Non-pigmented ciliary epithelial cell (primary cell): ENCODE measurements at places on chromosomes 11 and 22.

DNA sequence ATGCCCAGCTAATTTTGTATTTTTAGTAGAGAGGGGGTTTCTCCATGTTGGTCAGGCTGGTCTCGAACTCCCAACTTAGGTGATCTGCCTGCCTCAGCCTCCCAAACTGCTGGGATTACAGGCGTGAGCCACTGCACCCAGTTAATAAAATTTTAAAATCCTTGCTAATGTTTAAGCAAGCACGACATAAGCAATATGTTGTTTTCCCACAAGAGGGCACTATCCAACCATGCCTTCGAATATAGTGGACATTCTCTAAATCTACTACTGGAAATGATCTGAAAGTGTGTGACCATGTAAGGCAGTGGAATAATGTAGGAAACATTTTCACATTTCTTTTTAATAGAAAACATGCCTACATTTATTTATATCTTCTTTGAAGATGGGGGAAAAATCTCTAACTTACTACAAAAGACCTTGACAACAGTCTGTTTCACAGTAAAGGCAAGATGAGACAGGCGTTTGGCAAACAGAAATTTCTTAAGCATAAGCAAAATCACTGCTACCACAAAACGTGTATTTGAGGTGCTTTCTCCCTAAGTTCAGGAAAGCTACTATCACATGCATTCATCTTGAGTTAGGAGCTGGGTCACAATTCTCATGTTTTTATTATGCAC lies 38.2 kb downstream of the PITPNB start:
- DNase-seq = peak; percentile 48

GRCh38 chr11:114019046-114019445 lies 40.5 kb upstream of the ZBTB16 start:
- no peak for DNase-seq

- DNase-seq = no peak
Observed at GRCh38 chr11:28472904-28473303, 364.7 kb downstream of the METTL15 start.

DNA sequence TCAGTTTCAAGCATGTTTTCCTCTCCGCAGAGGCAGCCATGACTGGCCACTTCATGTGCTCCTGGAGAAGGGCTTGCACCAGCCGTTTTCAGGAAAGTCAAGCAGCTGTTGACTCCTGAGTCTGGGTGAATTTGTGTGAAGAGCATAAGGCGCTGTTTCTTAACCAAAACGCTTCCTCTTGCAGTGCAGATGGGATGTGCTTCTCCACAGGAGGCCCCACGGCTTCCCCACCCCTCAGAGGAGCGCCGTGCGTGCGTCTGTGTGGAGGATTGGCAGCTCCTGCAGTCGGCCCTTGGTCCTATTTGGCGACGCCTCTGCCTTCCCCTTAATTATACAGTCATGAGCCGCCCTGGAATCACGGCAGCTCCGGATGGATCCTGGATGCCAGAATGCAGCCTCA lies 54.1 kb upstream of the B3GAT1 start:
- DNase-seq = no peak

GRCh38 chr11:65444314-65445051 lies 21.9 kb downstream of the NEAT1 start:
- DNase-seq = no peak

DNA sequence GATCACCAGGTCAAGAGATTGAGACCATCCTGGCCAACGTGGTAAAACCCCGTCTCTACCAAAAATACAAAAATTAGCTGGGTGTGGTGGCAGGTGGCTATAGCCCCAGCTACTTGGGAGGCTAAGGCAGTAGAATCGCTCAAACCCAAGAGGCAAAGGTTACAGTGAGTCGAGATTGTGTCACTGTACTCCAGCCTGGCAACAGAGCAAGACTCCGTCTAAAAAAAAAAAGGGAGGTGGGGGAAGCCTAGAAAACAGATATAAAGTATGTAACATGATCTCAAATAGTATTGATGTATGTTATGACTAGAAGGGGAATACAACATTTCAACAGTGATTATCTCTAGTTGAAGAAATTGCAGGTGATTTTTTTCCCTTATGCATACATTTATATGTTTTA lies 61.4 kb downstream of the SLC1A2 start:
- no peak for DNase-seq

- DNase-seq = no peak
Observed at GRCh38 chr22:37677493-37677974, 2.1 kb downstream of the LGALS1 start.

GRCh38 chr11:45651156-45651555 lies 14.3 kb downstream of the CHST1 start:
- DNase-seq = no peak

DNA sequence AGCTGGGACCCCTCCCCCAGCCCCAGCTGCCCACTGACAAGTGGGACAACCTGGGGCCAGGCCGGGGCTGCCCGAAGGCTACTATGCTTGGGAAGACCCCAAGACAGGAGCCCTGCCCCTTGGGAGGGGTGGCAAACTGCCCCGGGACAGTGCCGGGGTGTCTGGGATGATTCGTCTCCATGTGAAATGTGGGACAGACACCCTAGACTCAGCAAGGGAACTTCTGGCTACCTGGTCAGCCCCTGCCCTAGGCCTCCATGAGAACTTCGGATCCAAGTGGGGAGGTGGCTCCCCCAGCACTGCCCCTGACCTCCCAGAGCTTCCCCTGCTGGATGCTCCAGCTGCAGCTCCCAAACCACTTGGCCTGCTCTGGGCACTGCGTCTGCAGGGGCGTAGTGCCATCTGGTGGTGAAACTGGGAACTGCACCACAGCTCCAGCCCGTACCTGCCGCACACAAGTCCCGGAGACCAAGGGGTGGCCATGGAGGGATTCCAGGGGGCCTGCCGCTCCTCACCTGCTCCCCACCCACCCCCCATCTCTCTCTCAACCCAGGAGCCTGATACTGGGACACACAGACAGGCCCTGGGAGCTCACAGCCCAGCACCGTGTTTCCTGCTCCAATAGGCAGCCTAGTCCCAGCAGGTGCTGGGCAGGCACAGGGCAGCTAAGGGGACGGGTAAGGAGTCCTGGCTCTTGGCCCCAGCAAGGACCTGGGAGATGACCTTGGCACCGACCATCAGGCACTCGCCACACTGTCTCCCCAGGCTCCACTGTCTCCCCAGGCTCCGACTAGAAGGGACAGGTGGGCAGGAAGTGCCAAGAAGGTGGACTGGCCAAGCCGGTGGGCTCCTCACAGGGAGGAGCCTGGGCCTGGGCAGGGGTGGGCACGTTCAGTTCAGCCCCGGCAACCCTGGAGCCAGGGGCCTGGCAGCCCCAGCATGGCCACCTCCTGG lies 194.1 kb downstream of the IGLL1 start:
- DNase-seq = peak; percentile 30

- DNase-seq = peak; percentile 20
Observed at GRCh38 chr22:35380537-35381423, at the start of gene HMOX1. Gene HMOX1 (plus strand): TSS chr22:35381096. CDS start chr22:35381174, 78 bp downstream.

DNA sequence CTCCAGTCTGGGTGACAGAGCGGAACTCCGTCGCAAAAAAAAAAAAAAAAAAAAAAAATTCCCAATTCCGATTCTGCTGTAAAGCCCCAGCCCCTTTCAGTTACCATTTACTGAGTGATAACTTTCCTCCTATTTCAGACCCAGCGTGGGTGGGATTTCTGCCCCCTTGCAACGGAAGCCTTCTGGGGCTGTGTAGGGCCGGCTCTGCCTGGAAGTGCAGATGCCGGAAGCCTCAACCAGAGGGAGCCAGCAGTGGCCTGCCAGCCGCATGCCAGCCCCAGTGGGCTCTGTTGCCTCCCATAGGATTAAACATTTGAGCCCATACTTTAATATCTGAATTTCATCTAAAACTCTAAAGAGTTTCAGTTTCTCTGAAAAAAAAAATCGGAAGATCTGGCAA lies 60.0 kb upstream of the NUP50 start:
- DNase-seq = no peak

GRCh38 chr11:68038718-68039525 lies at the start of gene TCIRG1:
Gene TCIRG1 (plus strand): TSS chr11:68039025. CDS start chr11:68041272, 2,247 bp downstream.
- no peak for DNase-seq

GRCh38 chr22:47369431-47370015 lies 607.1 kb downstream of the TBC1D22A start:
- DNase-seq = no peak

- no peak for DNase-seq
Observed at GRCh38 chr11:12195768-12196167, 85.4 kb downstream of the MICAL2 start.

- no peak for DNase-seq
Observed at GRCh38 chr11:77035580-77035979, 1.4 kb downstream of the B3GNT6 start.

DNA sequence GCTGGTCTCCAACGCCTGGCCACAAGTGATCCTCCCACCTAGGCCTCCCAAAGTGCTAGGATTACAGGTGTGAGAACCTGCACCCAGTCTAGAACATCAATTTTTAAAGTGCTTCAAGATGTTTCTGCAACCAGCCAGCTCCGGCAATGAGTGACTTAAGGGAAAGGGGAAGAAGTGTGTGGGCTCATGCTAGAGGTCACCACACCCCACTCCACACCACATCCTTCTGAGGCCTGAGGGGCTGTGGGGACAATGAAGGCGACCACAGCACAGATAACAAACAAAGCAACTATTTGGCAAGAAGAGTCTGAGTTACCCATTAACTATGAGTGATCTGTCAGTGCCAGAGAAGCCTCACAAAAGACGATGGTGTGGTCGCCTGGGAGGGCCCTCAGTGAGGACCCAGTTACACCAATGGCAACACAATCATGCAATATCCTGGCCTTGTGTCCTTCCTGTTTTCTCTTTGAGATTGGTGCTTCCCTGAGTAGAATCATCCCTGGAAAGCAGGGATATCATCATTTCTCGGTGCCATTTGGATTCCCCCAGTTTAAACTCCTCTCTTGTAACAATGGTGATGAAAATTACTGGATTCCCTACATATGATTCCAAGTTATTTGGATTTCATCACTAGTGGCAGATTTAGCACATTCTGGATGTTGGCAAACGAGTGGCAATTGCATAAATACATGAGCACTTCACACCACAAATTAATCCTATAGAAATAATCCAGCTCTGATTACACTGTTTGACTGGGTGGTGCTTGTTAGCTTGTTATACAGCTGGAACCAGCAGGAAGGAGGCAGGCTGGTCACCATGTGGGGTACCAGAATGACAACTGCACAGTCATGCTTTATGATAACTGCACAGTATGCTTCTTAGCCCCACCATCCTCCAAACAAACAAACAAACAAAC lies 18.4 kb downstream of the ABTB2 start:
- no peak for DNase-seq

GRCh38 chr11:63614136-63614671 lies at the start of gene PLAAT3:
Gene PLAAT3 (minus strand): TSS chr11:63614433. CDS start chr11:63614014, 419 bp downstream.
- DNase-seq = no peak

DNA sequence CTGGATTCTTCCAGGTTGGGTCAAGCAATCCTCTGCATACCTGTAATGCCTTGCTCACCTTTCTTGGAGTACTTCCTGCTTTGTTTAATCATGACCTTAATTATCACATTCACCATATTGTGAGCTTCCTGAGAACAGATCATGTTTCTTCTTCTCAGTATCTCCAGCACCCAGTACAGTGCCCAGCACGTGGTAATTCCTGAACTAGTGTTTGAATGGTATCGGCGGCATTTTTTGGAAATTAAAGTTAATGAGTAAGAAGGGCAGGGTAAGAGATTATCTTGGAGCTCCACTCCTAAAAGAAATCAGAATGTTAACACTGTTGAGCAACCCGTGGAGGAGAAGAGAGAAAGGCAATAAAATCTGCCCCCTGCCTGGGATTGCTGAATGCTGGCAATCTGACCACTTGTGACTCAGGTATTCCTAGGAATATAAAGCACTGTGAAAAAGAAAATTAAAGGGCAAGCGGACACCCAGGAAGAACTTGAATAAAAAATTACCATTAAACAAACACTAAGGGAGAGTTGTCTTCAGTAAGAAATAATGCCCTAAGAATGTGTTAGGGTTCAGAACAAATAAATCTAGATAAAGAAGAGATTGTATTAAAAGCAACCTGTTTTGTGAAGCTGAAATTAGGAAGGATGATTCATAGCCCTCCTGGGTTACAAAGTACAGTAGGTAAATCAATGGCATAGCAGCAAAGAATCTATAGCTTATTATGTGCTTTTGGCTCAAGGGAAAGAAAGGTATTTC lies 92.9 kb downstream of the PDHX start:
- no peak for DNase-seq

- no peak for DNase-seq
Observed at GRCh38 chr11:117654281-117655255, 142.4 kb downstream of the DSCAML1 start.

DNA sequence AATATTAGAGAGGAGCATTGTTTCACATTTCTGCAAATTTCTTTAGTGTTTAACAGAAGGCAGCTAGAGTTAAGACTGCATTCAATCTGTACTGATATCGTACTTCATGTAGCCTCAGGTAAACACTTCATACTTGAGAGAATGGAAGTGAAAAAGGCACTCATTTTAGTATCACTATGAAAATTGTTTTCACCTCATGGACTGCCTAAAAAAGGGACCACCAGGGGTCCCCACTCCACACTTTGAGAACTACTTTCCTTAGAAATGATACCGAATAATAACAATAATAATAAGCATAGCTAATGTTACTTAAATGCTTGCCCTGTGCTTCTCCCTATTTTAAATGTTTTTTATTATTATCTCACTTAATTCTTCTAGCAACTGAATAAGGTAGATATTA lies 95.1 kb downstream of the BLID start:
- no peak for DNase-seq

DNA sequence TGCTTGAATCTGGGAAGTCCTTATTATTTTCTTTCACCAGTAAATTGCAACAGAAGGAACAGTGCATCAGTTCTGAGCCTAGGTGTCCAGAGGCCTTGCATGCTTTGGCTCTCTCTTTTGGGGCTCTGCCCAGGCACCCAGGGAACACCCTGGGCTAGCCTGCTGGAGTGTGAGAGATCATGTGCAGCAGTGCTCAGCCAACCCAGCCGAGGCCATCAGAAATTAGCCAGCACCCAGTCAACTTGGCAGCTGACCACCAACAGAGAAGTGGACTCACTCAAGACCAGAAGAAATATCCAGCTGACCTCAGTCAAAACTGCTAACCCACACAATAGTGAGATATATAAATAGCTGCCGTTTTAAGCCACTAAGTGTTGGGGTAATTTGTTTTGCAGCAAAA lies 11.2 kb upstream of the P4HA3 start:
- no peak for DNase-seq

DNA sequence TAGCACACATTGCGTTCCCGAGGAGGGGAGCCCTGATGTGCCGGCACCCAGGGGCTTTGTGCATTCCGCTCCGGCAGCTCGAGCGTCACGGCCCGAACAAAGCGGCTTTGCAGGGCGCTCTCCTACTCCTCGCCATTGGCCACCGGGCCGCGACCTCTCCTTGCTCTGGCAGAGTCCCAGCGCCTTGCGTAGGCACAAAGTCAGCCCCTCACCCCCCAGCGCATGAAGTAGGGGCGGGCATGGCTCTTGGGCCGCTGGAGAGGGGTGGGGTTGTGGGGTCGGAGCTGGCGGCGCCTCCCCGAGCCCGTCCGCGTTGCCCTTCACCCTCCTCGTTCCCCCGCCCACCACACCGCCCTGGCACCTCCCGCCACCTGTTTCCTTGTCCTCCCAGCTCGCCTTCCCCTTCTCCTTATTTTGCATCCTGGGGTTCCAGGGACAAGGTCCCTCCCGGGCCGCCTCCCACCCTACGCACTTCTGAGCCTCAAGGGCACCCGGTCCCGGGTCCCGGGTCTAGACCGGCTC lies 753 bp upstream of the PPARA start:
- no peak for DNase-seq
